ENCODE measurements at places on chromosomes 7 and 10. TPM values are rescaled to one million over a fixed set of nuclear protein-coding genes. Genes with fewer than 3 reads are reported as not detected.

DNA sequence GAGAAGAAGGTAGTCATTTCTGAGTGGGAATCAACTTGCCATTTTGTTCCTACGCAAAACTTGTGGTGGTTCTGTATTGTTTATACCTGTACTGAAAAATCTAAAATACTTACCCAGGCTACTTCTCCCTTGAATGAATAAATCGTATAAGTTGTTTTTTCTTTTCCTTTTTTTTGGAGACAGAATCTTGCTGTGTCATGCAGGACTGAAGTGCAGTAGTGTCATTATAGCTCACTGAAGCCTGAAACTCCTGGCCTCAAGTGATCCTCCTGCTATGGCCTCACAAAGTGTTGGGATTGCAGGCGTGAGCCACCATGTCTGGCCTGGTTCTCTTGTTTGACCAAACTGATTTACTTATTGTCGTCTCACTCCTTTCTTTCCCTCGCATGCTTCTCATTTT is 27.9 kb downstream of the LUC7L2 start:
- H3K4me1 ChIP-seq: no peaks in the 10 kb centered on the region
- no peak for DNase-seq
- no peak overlapping the region for H3K4me3 ChIP-seq
- H3K36me3 ChIP-seq: no peaks in the 10 kb centered on the region
- no peaks in the 10 kb centered on the region for H3K27me3 ChIP-seq

Gene HIP1
- 20.6 TPM for total RNA-seq

DNA sequence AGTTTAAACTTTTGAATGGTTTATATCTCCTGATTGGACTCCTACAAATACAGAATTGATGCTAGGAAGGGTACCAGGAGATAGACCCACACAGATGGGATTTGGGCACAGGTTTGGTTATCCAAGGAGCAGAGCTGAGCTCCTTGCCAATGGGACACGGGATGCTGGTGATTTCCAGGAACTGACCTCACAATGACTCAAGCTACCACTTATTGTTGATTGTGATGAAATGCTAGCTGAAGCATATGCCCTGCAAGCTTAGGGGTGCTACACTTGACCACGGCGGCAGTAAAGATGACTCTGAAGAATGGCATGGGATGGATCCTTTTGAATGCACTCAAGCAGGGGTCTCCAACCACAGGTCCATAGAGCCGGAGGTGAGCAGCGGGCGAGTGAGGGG is 45.5 kb upstream of the VKORC1L1 start:
- no peak overlapping the region for H3K27ac ChIP-seq
- no peaks in the 10 kb centered on the region for H3K36me3 ChIP-seq
- no peaks in the 10 kb centered on the region for H3K27me3 ChIP-seq
- H3K4me3 ChIP-seq: no peak overlapping the region
- no peaks in the 10 kb centered on the region for H3K4me1 ChIP-seq

DNA sequence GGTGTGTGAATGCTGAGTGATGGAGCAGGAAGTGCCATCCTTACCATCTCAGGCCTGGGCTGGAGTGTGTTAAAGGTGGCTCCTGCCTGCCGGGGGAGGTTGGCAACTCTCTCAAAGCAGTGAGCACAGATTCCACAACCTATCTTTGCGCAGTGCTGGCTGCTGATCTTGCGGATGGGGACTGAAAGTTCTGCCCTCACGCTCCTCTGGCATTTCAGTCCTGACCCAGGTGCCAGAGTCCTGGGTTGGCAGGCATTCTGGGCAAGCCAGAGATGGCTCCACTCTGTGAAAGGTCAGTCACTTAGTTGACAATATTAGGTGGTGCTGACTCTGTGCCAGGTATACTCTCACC is 315.5 kb downstream of the RPS24 start:
- no peaks in the 10 kb centered on the region for H3K27me3 ChIP-seq
- no peak for DNase-seq
- H3K4me1 ChIP-seq: no peaks in the 10 kb centered on the region
- H3K36me3 ChIP-seq: peaks cover 3% of the 10 kb centered on the region

DNA sequence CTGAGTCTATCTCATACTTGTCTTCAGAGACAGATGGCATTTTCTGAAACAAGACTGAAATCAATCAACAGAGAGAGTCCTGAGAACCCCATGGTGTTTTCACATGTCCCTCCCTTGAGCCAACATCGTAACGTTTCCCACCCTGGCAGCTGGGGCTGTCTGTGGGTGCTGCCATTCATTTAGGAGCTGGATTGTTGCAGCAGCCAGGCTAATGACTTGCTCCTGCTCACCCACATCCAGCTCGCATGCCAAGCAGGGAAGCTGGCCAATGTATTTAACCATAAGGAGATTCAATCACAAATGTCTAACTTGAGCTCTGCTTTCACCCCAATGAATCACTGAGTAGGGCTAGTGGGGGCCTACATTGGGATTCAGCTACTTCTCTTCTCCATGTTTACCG is 146.1 kb downstream of the ADRA2A start:
- H3K4me1 ChIP-seq: no peaks in the 10 kb centered on the region
- no peaks in the 10 kb centered on the region for H3K36me3 ChIP-seq
- peaks cover 16% of the 10 kb centered on the region for H3K27me3 ChIP-seq
- DNase-seq: no peak
- H3K27ac ChIP-seq: no peak overlapping the region

- H3K27me3 ChIP-seq: no peaks in the 10 kb centered on the region
- H3K27ac ChIP-seq: peak overlapping the region; percentile 100
- H3K36me3 ChIP-seq: no peaks in the 10 kb centered on the region
- DNase-seq: no peak
- peaks cover 2% of the 10 kb centered on the region for H3K4me1 ChIP-seq
Observed at GRCh38 chr10:29734640-29734961, 99.8 kb upstream of the SVIL start.

DNA sequence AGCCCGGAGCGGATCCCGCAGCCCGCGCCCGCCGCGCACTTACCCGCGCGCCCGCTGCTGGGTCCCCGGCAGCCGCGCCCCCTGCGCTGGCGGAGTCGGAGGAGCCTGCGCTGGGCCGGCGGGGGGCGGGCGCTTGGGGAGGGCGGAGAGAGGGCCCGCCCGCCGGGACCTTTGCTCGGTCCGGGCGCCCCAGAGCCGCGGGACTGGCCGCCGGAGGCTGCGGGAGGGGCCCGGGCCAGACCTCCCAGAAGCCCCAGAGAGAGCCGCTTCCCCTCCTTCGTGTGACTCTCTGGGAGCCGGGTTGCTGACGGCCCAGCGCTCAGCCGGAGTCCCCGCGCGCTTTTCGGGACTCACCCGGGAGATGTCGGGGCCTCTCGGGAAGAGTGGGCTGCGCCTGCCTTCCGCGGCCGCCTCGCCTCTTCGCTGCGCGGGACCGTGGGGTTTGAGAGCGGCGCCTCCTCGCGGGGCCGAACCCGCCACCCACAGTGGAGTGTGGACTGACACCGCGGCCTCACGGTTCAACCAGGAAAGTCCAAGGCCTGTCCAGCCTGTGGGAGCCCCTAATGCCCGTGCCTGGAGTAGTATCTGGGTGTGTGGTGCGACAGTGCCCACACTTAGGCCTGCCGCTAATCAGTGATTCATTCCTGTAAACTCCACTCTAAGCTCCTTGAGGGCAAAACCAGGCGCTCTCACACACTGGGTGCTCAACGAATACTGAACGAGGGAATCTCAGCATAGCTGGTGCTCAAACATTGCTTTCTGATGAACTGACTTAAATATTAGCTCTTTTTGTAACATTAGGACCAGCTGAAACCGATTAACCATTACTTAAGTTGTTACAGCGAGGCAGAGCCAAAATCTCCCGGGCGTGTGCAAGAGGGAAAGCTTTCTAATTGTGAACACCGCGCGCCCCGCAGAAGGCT is at the start of gene GSDME:
Gene GSDME (minus strand): TSS at position 112 of the 923 bp plus-strand sequence. CDS start 7,690 bp downstream, outside the sequence.
- H3K4me3 ChIP-seq: peak within 1 kb of the TSS; percentile 77
- no peaks in the 10 kb centered on the region for H3K36me3 ChIP-seq
- no peak for DNase-seq
- H3K4me1 ChIP-seq: no peaks in the 10 kb centered on the region

Gene OR9A2
- total RNA-seq: 2.0 TPM

- no peak overlapping the region for H3K27ac ChIP-seq
- H3K27me3 ChIP-seq: no peaks in the 10 kb centered on the region
- DNase-seq: no peak
- no peaks in the 10 kb centered on the region for H3K4me1 ChIP-seq
- H3K4me3 ChIP-seq: no peak overlapping the region
- H3K36me3 ChIP-seq: no peaks in the 10 kb centered on the region
Observed at GRCh38 chr7:77426521-77427051, 10.4 kb upstream of the GSAP start.

Gene EN2
- not detected for total RNA-seq
